ENCODE measurements at places on chromosomes 6 and 20.

DNA sequence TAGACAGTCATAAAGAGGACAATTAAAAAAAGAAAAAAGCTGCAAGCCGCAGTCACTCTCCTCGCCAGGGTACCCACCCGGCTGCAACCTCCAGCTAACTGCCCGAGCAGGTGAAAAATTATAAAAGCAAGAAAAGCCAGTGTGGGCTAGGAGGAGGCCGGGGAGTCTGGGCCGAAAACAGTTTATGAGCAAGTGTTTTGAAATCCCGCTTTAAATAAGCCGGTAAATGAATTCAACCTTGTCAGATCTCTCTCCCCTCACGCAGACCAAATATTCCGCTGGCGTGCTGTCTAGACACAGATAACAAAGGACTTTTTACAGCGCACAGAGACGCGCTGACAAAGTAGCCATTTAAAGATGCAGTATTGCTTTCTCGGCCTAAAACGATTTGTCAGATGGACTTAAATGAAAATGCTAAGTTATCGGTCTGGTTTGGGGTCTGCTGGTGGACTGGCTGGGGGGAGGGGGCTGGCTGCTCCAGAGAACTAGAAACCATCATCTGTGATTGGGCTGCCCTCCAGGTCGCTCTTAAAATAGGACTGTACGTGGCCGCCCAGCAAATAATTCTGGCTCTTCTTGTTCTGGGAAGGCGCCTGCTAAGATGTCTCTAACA, 24.6 kb downstream of the PMEPA1 start:
- no peak for DNase-seq

DNA sequence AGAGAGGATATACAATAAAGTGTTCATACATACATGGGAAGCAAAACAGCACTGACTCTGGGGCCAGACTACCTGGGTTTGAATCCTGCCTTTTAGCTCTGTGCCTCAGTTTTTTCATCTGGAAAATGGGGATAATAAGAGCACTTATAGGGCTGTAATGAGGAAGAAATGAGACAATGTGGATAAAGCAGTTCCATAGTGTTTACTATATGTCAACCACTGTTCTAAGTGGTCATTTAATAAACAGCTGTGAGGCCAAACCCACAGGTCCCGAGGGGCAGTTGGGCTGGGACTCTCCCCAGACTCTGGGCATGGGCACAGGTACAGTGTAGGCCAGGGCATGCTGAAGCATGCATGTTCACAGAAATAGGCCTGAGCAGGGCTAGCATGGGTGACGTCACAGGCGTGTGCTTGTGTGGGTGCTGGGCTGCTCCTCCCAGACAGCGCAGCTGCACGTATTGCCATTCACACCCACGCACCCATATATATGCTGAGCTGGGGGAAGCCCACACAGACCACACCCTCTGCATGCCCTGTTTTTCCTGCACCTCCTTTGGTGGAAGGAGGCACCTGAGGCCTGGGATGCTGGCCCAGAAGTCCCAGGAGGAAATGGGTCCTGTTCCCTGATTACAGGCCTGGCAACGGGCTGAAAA, 3.5 kb upstream of the PLCG1 start:
- DNase-seq, result no peak

DNA sequence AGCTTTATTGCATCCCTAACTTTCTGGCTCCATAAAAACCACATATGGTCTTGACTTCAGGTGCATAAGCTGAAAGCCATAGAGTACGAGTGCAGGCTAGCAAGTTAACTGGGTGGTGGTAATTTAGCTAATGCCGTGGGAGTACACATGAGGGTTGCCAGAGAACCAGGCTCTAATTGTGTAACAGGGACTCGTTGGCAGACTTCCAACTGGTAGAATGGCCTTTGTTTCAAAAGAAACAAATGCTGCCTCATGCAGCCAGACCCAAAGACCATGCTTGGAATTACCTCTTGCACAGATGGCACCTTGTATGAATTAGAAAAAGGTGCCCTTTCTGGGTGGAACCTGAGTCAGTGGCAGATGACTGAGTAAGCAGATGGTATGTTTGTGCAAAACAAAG, 73.2 kb downstream of the LY86 start:
- no peak for DNase-seq

DNA sequence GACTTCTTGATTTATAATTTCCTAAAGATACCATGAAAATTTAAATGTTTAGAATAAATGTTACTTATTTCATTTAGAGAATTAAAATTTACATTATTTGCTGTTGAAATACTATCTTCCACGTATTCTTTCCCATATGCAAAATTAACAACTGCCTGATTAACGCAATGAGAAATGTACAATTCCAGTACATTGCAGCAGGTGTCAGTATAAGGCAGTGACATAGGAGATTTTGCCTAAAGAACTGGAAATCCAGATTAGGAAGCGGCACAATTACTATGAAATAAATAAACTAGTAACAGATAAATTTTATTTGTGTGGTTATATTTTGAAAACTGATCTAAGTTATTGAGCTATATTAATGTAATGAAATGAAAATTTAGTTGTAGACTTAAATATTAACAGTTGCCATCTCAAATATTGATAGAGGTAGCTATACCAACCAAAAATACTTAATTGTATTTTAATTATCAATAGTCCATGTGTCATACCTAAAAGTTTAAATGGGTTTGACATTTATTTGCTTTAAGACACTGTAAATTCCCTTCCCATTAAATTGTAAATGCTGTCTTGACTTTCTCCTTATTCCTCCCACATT, 300.2 kb downstream of the UTRN start:
- DNase-seq, result peak; percentile 12

GRCh38 chr6:95232446-95232845, 344.9 kb upstream of the MANEA start:
- no peak for DNase-seq

DNA sequence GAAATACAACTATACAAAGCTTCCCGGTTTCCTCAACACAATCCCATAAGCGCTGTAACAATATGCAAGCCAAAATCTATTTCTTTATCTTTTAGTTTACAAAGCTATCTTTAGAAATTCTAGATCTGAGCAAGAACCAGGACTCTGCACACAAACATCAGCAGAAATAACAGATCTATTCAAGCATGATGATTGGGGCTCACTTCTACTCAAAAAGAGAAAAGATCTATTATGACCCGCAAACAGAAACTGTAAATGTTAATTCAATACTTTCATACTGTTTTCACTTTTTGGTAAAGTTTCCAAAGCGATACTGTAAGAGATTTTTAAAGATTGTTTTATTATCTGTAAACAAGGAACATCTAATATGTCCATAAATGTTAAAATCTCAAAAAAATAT, 86.6 kb downstream of the SESN1 start:
- no peak for DNase-seq

DNA sequence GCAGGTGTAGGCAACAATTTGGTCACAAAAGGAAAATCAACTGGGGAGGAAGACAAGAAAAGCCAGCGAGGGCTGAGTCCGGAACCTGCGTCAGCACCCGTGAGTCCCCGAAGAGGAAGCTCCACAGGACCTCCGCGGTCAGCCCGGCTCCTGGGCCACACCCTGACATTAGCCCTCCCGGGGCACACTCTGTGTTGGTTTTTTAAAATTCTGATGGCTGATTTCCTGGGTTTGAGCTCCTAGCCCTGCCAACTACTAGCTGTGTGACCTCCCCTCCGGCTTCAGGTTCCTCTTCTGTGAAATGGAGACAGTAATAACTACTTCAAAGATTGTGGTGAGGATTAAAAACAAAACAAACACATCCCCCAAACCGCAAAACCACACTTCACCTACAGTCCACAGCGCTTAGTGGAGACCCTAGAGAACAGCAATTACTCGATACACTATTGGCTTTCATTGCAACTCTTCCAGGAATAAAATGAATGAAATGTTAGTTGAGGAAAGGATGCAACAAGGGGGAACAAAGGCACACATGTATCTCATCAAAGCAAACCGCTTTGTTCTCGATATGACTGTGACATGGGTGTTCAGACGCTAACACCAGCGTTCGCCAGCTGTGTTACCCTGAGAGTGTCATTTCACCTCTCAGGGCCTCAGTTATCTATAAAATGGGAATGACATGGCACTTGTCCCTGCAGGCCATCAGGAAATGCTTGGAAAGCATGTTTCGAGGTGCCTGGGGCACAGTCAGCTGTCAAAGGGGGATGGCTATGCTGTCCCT, 985 bp downstream of the ZBP1 start:
- DNase-seq, result no peak

DNA sequence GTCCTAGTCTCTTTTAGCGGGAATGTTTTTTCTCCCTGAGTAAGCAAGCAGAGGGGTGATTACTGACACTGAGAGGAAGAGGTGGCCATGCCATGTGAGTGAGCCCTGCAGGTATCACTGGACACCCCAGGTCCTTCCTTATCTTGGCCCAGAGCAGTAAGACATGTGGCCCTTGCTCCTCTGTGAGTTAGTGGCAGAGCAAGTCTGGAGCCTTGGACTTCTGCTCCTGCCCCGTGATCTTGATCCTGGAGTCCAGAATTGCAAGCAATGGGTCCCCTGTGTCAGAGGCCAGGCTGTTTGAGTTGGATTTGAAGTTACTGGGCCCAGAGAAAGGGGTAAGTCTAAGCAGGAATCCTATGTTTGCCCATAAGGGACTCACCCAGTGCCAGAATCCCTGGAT, 92.1 kb upstream of the EMILIN3 start:
- no peak for DNase-seq

- no peak for DNase-seq
Measured at GRCh38 chr6:56245903-56246351, 1.5 kb downstream of the COL21A1 start.

GRCh38 chr6:139514819-139515218, 140.4 kb upstream of the CITED2 start:
- DNase-seq, result no peak

DNA sequence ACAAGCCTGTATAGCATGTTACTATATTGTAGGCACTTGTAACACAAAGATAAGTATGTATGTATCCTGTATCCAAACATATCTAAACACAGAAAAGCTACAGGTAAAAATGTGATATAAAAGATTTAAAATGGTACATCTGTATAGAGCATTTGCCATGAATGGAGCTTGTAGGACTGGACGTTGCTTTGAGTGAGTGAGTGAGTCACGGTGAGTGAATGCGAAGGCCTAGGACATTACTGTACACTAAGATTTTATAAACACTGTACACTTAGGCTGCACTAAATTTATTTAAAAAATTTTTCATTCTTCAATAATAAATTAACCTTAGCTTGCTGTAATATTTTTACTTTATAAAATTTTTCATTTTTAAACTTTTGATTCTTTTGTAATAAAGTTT, 136.9 kb downstream of the NKAIN2 start:
- no peak for DNase-seq

DNA sequence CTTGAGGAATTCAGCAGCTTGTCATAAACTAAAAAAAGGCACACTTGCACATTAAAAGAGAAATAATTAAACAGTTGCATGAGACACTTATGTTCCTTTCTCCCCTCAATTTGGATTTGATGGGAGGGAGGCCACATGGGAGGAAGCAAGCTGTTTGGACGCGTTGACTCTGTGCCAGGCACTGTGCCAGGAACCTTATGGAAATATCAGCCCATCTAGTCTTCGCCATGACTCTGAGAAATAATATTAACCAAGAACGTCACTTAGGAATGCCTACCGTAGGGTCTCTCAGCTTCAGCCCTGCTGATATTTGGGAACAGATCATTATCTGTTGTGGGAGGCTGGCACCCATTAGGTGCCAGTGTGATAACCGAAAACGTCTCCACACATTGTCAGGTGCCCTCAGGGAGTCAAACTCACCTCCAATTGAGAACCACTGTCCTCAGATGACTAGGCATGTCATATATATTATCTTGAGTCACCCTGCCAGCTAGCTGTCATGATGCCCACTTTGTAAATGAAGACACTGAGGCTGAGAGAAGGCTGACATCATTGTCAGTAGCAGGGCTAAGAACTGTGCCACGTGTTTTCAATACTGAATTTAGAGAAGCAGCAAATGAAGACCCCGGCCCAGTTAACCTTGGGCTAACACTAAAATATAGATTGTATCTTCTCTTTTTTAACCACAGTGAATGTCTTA, 36.1 kb downstream of the EYA2 start:
- no peak for DNase-seq

DNA sequence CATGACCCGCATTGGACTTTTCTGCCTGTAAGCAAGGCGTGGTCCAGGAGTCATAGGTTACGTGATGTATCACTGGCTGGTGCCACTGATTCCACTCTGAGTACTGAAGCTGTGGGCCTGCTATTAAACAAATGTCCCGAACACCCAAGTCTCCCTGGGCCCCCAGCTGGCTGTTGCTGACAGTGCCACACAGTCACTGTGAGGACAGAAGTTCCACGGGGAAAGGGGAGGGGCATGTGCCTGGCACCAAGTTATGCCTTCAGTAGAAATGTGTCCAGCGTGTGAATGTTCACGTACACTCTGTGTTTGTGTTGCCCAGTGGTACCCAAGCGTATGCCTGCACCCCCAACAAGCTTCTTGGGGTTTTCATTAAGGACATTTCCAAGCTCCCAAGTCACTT, 171.4 kb upstream of the QKI start:
- DNase-seq, result no peak

DNA sequence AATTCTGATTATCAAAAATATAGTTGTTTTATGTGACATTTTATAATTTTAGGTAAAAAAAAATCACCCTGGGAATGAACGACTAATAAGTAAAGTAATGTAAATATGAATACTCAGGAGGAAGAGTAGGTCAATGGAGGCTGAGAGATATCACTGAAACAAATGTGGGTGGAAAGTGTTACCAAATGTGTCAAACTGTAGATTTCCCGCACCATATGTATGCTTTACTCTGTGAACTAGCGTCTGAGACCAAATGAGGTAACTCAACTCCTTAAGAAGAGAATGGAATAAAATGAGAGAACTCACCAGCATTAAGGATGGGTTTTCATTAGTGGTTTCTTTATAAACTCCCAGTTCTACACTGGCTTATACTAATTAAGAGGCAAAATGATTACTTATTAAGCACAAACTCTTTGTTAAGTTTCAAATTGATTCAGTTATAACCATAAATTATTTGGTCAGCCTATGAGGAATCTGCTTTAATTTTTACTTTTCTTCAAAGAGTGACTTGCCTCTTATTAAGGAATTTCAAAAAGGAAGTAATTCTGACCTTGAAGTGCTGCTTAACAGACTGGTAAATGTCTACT, 784.7 kb upstream of the GJE1 start:
- DNase-seq, result no peak

- DNase-seq, result no peak
Measured at GRCh38 chr20:59403261-59403961, 103.0 kb downstream of the EDN3 start.

DNA sequence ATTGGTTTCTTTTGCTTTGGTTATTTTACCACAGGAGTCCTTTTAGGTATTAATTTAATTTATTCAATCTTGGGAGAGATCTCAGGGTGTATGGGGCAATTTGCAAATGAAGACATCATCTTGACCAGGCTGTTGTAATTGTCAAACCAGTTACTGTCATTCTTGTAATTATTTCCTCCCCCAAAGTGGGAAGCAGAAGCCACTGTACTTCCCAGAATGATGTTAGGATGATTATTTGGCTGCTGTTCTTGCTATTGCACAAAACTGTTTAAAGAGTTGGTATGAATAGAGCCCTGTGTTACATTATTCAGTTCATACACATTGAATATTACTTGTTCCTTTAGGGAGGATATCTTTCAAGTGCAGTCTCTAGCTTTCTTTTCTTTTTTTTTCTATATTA, 1.7 kb downstream of the TAAR6 start:
- DNase-seq, result no peak

GRCh38 chr6:135166515-135166914, 14.6 kb upstream of the MYB start:
- DNase-seq, result no peak

- no peak for DNase-seq
Measured at GRCh38 chr6:168584671-168585070, 143.7 kb downstream of the SMOC2 start.

All from HS-27A (cell line).